ENCODE measurements at places on chromosomes 2 and 18. TPM values are rescaled to one million over a fixed set of nuclear protein-coding genes. Genes with fewer than 3 reads are reported as not detected.

Gene ASXL2
- total RNA-seq = 9.5 TPM

Gene DIS3L2
- 15.6 TPM for total RNA-seq

Gene ANKRD62
- not detected for total RNA-seq

Gene CCBE1
- total RNA-seq = 11.4 TPM

Gene ERCC3
- total RNA-seq = 42.9 TPM

Gene GALR1
- total RNA-seq = not detected

Gene STON1
- 4.9 TPM for total RNA-seq

Gene VWC2L
- not detected for total RNA-seq

Gene CERKL
- not detected for total RNA-seq

Gene WNT10A
- not detected for total RNA-seq

Gene MC4R
- 0.32 TPM for total RNA-seq

- DNase-seq = peak; percentile 33
Observed at GRCh38 chr2:13046557-13047165, 329.9 kb downstream of the TRIB2 start.

DNA sequence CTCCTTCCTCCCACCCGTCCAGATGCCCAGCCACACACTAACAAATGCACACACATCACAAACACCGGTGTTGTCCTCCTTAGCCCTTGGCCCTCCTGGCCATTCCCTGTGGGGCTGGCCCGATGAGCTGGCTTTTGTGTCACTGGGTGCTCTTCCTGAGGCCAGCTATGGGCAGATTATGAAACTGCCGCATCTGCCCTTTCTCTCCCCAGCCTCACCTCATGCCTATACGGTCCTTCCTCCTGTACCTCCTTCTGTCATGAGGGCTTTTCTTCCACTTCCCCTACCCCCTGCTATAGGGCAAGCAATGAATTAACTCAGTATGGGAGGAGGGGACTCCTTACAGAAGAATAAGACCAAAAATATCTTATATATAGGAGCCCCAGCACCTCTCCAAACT lies 10.3 kb upstream of the INO80C start:
- DNase-seq = no peak

- no peak for DNase-seq
Observed at GRCh38 chr18:46815661-46816060, 58.8 kb upstream of the ST8SIA5 start.

DNA sequence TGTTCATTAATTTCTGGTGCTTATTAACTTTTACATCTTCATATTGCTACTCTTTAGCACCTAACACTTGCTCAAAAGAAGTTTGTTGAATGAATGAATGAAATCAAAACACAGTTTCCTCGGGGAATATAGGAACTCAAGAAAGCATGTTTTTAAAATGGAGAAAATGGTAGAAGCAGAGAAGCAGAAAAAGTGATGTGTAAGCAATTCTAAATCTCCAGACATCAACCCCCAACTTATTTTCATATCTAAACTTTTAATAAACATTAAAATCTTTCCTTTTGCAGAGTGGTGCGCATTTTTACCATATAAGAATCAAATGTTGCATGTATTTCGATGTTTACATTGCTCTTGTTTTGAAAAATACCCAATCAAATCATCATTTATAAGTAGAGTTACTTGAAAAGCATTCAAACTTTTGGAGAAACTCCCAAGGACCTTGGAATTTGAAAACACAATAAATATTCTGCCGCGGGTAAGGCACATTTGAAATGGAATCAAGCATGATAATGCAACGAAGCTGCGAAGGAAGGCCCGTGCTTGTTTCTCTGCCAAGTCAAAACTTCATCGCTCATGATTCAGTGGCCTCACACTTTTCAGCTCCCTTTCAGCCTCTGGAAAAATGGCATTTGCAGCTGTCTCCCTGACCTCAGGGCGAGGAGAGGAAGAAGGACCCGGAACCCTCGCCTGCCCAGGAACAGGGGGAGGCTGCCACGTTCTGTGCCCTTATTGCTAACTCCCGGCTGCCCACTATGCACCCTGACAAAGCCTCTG lies 26.7 kb upstream of the SMIM21 start:
- DNase-seq = no peak

DNA sequence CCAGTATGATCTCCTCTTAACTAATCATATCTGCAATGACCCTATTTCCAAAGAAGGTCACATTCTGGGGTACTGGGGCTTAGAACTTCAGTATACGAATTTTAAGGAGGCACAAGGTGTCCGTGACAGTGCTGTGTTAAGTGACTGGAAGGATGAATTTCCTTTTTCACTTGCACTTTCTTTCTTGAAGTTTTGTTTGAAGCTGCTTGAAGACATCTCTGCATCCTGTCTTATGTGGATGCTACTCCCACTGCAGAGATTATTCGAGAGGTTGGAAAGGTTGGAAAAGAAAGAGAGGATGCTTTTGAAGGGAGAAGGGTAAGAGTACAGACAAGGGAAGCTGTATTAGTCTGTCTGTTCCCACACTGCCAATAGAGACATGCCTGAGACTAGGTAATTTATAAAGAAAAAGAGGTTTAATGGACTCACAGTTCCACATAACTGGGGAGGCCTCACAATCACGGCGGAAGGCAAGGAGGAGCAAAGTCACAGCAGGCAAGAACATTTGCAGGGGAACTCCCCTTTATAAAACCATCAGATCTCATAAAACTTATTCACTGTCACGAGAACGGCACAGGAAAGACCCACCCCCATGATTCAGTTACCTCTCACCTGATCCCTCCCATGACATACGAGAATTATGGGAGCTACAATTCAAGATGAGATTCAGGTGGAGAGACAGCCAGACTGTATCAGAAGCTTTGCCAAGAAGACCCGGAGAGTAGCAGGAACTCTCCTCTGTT lies 3.6 kb upstream of the RNF144A start:
- no peak for DNase-seq

- DNase-seq = peak; percentile 94
Observed at GRCh38 chr2:47065771-47066380, 89.2 kb downstream of the STPG4 start.

GRCh38 chr2:231062776-231063175 lies 6.1 kb downstream of the PSMD1 start:
- DNase-seq = no peak

GRCh38 chr18:38241736-38242135 lies 676.1 kb upstream of the CELF4 start:
- peak; percentile 0 for DNase-seq

DNA sequence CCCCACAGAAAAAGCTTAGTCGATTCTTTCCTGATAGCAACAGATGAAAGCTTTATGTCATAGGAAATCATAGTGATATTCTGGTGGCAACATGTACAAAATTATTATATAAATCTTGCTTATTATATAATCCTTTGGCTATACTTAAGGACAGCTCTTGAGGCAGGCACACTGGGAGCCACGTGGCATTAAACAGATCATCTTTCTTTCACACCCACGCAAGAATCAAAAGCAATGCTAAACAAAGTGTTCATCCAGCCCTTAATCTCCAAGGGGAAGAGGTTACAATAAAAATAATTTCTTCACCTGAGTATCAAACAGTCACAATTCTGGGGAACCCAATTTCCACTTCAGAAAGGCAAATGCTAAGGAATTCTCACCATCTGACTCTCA lies 57.8 kb downstream of the CYB5A start:
- DNase-seq = no peak

- peak; percentile 59 for DNase-seq
Observed at GRCh38 chr18:5582076-5582475, 38.3 kb upstream of the EPB41L3 start.

DNA sequence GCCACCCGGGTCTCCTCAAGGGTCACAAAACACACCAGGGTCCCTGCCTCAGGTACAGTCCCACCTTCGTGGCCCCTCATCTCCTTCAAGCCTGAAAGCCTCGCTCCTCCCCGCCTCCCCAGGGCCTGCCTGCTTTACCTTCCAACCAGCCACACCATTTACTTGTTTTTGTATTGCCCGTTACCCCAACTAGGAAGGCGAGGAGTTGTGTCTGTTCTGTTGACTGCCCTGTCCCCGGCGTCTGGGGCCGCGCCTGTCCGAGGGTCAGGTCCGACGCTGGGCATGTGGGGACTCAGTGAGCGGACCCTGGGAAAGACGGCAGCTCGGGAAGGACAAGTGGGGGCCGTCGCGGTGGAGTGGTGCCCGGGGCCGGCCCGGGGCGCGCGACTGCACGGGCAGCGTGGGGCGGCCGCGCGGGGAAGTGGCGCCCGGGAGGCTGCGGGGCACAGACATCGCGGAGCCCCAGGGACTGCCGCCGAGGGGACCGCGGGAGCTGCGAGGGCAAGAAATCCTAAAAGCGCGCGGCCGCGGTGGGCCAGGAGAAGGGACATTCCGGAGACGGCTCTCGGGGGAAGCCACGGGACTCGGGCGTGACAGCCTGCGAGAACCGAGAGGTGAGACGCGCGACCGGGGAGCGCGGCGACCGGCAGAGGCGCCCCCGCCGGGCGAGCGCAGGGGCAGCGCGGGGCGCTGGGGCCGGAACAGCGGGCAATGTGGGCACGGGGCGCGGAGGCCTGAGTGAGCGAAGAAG lies 797 bp upstream of the GRHL1 start:
- peak; percentile 62 for DNase-seq

DNA sequence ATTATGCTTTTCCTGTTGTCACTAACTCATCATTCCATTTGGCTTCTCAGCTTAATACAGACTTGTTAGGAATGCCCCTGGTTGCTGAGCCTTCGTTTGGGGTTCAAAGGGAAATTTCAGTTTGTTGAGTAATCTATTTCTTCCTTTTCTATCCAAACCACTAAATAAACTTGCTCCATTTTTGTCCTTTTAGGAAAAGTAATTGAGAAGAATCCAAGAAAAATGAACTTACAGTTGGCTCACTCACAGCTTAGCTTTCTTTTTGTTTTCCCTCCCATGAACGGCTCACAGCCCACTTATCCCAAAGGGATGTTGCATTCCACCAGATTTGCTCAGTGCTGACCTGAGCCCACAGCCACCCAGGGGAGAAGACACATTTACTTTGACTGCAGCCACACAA lies 73.9 kb downstream of the SOX11 start:
- no peak for DNase-seq

- DNase-seq = peak; percentile 93
Observed at GRCh38 chr2:234422273-234422732, 74.6 kb downstream of the ARL4C start.

- no peak for DNase-seq
Observed at GRCh38 chr18:43719267-43719795, 442.0 kb upstream of the SYT4 start.

DNA sequence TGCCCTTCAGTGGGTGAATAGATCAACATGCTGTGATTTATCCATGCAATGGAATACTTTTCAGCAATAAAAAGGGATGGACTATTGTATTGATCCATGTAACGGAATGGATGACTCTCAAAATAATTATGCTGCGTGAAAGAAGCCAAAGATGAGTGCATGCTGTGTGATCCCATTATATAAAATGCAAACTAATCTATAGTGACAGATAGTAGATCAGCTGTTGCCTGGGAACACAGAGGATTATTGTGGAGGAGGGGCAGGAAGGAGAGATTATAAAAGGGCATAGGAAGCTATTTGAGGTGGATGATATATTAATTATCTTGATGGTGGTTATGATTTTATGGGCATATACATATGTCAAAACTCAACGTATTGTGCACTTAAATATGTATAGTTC lies 55.5 kb upstream of the ADAM23 start:
- DNase-seq = no peak

DNA sequence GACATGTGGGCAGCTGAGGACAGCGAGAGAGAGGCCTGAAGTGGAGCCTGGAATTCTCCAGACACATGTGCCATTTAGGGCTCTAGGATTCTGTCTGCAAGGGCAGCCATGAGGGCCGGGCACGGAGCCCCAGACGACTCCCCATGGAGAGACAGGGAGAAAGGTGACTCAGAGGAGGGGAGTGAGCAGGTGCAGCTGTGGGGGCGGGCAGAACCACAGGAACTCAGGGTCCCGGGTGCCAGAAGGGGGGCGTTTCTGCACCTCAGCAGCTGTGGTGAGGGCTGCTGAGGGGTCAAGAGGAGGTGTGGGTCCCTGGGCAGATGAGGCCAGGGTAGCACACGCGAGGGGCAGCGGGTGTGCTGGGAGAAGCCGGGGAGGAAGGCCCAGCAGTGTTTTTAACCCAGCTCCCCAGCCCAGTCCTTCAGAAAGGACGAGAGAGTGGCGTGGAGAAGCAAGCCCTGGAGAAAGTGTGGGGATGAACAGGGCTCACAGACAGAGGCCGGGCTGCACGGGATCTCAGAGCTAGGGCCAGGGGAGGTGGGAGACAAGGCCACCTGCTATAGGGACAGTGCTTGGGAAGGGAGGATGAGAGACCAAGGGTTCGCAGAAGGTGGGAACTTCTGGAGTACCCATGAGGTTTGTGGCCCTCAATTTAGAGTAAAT lies 7.6 kb downstream of the GPR17 start:
- DNase-seq = no peak

DNA sequence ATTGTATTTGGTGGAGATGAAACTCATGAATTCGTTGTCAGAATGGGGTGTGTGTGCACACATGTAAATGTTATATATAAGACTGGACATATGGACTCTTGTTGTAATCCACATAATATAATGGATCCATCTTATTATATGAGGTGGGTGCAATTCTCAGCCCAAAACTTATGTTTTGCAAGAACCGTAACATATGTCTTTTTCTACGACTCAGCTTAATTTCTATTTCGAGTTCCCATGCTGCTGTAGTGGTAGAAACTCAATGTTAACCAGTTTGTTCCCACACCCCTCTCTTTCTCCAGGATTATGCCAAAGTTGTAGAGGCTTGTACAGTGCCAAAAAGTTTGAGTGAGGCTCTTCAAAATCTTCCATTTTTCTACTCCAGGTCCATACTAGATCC lies 112.5 kb upstream of the SPOPL start:
- DNase-seq = no peak

GRCh38 chr2:141848191-141848590 lies 282.6 kb downstream of the LRP1B start:
- no peak for DNase-seq

DNA sequence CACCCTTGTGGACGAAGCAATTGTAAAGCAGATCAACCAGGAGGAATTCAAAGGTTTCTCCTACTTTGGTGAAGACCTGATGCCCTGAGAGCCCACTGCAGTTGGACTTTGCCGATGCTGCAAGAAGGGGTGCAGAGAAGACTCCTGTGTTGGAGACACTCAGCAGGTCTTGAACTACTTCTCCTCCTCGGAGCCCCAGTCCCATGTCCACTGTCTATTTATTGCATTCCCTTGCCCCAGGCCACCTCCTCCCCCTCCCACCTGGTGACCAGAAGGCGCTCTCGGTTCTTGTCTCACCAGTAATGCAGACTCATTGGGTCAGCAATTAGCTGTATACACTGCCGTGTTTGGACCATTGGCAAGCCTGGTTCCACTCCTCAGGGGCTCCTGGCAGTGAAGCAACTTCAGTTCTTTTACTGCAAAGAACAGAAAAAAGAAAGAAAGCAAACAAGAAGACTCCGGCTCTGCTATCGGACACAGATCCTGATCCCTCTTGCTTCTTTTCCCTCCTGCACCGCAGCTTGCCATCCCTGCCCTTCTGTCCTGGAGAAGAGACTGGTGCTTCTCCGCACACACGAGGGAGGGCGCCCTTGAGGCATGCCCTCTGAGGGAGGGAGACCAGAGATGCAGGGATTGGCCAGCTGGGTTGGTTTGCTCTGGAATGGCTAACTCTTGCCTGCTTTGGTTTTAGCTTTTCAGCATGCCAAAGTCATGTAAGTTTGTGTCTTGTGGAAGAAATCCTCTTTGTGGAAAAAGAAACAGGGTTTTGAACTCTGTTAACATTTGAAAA lies 112.2 kb upstream of the EPAS1 start:
- no peak for DNase-seq
